ENCODE measurements at places on chromosomes 16 and 17. TPM values are rescaled to one million over a fixed set of nuclear protein-coding genes. Genes with fewer than 3 reads are reported as not detected.

DNA sequence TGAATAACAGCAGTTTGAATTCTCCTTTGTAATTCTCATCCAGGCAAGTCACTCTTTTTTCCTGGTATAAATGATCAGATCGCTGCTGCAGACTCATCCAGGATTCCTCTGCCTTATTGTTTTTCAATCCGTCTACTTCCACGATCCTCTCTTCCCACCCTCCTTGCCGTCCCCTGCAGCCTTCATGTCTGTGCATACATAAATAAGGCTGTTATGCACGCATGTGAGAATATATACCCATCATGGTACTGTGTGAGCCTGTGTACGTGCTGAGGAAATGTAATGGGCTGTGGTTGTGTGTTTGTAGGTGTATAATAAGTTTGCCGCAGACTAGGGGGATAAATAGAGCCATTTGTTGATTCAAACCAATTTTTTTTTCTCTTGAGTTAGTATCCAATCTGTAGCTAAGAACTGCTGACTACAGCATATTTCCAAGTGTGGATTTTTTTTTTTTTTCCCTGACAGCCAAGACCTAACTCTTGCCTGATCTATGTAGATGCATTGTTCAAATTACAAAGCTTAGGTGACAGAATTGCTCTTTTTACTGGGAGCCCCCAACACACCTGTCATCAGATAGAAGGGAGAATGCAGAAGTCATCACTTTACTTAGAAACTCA is 62.2 kb downstream of the RBFOX1 start:
- DNase-seq, result no peak

- no peak for DNase-seq
Measured at GRCh38 chr16:35255186-35255803, 1795.9 kb downstream of the TP53TG3F start.

GRCh38 chr17:7704601-7705268 is at the start of gene EFNB3:
Gene EFNB3, plus strand, starts transcription at chr17:7705202. Its CDS starts 397 bp downstream, at chr17:7705599.
- no peak for DNase-seq

Gene RASL10B
- total RNA-seq, result not detected

Gene SMIM36
- total RNA-seq, result not detected

Measured in left colon (tissue), 2 donors.